MG63 (cell line): ENCODE measurements at places on chromosomes 6 and 20. TPM values are rescaled to one million over a fixed set of nuclear protein-coding genes. Genes with fewer than 3 reads are reported as not detected.

Gene COX4I2
- total RNA-seq = not detected in 2 replicates

Gene GRIK2
- total RNA-seq = 0.89 TPM in 1 of 2 replicates, not detected in the other

Gene SYTL3
- total RNA-seq = 7.7 and 8.9 TPM in 2 replicates

Gene TBXT
- total RNA-seq = not detected in 2 replicates

Gene CLDN20
- total RNA-seq = not detected in 2 replicates

Gene EPPIN
- total RNA-seq = not detected in 2 replicates

Gene GSTA1
- 2.2 TPM in 2 replicates for total RNA-seq

Gene SLC23A2
- 5.1 and 5.9 TPM in 2 replicates for total RNA-seq

Gene CDH4
- total RNA-seq = not detected in 2 replicates

Gene AFG1L
- total RNA-seq = 3.8 and 4.6 TPM in 2 replicates

Gene TFAP2D
- total RNA-seq = not detected in 2 replicates

Gene DLK2
- total RNA-seq = 1.5 TPM in 1 of 2 replicates, not detected in the other

Gene NECAB3
- 4.4 and 17.4 TPM in 2 replicates for total RNA-seq

Gene ALDH8A1
- total RNA-seq = 0.10 TPM in 1 of 2 replicates, not detected in the other

Gene RRP36
- 45.4 and 73.7 TPM in 2 replicates for total RNA-seq

Gene SNHG17
- total RNA-seq = 9.5 and 38.6 TPM in 2 replicates

Gene RXRB
- total RNA-seq = 43.6 and 58.8 TPM in 2 replicates

Gene OR2H1
- not detected in 2 replicates for total RNA-seq

Gene VARS1
- total RNA-seq = 58.8 and 107 TPM in 2 replicates

Gene DNAAF9
- total RNA-seq = 0.86 and 1.9 TPM in 2 replicates

Gene BTN1A1
- total RNA-seq = not detected in 2 replicates

Gene MUCL3
- not detected in 2 replicates for total RNA-seq

Gene MYCT1
- total RNA-seq = not detected in 2 replicates

Gene ARMC2
- 0.96 and 1.8 TPM in 2 replicates for total RNA-seq

Gene CST4
- total RNA-seq = not detected in 2 replicates

Gene CALHM4
- not detected in 2 replicates for total RNA-seq

Gene FLRT3
- 32.3 and 51.6 TPM in 2 replicates for total RNA-seq

Gene GNMT
- not detected in 2 replicates for total RNA-seq

Gene HCRTR2
- total RNA-seq = not detected in 2 replicates

Gene RCAN2
- 5.5 and 7.6 TPM in 2 replicates for total RNA-seq

Gene OR2J3
- total RNA-seq = not detected in 2 replicates

Gene POLR1C
- 24.6 and 37.6 TPM in 2 replicates for total RNA-seq

Gene NNAT
- not detected in 2 replicates for total RNA-seq

Gene NCOA7
- 6.7 and 10.6 TPM in 2 replicates for total RNA-seq

Gene VGLL2
- total RNA-seq = not detected in 2 replicates

Gene SLC18B1
- total RNA-seq = 7.3 and 34.0 TPM in 2 replicates

Gene PCED1A
- 4.7 and 7.9 TPM in 2 replicates for total RNA-seq

Gene RSPO3
- not detected in 2 replicates for total RNA-seq

Gene TMEM170B
- 3.9 and 6.9 TPM in 2 replicates for total RNA-seq

Gene NT5E
- total RNA-seq = 40.8 and 60.9 TPM in 2 replicates

Gene NANP
- 1.2 and 3.1 TPM in 2 replicates for total RNA-seq
